ENCODE measurements at places on chromosomes 12 and 14.

GRCh38 chr14:31190219-31190603, 17.4 kb downstream of the HECTD1 start:
- no peak for DNase-seq

- no peak for DNase-seq
Measured at GRCh38 chr12:108967869-108968540, 52.9 kb downstream of the SVOP start.

DNA sequence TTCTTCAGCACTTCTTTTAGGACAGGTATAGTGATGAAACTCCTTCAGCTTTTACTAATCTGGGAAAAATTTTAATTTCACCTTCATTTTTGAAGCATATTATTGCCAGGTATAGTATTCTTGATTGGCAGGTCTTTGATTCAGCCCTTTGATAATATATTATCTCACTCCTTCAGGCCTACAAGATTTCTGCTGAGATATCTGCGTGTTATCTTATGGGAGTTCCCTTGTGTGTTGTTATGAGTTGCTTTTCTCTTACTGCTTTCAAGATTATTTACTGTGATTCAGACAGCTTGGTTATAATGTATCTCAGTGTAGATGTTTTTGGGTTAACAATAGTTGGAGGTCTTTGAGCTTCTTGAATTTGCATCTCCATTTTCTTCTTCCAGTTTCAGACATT, 87.4 kb downstream of the ATF7IP start:
- DNase-seq: no peak

GRCh38 chr12:100827901-100828520, 33.4 kb downstream of the ANO4 start:
- no peak for DNase-seq

GRCh38 chr14:33776871-33777270, 174.0 kb downstream of the EGLN3 start:
- DNase-seq: no peak

- no peak for DNase-seq
Measured at GRCh38 chr12:88960213-88960878, 380.1 kb upstream of the KITLG start.

GRCh38 chr12:26080911-26081310, 43.9 kb downstream of the BHLHE41 start:
- DNase-seq: no peak

DNA sequence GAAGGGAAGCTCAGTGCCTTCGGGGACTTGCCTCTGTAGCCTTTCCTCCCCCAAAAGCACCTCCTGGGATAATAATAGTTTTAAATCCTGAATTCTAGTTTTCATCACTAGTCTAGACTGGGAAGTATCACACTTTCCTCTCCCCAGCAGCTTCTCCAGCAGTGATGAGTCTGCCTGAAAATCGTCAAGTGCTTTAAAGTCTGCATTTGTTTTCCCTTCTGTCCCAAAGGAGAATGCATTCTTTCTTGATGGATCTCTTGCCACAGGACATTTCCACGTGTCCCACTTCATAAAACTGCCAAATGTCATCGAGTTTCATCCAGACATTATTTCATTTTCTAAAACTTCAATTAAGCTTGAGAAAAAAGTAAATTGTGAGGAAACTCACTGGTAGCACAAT, 15.0 kb downstream of the CSRP2 start:
- DNase-seq: no peak
